ENCODE measurements at places on chromosomes 4 and X.

DNA sequence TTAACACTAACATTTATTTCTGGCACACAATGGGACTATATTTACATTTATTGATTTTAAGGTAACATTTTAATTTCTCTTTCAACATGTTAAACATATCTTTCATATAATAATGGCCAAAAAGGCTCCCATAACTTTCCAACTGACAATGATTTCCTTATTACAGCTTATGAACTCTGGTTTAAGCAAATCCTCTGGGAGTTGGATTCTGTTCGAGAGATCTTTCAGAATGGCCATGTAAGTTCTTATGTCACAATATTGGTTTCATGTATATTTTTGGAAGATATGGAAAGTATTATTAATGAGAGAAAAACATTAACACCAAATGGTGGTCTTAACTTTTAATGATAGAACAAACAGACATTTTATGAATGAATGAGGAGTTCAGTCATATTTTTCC lies 4.1 kb downstream of the TDO2 start:
- DNase-seq: no peak

DNA sequence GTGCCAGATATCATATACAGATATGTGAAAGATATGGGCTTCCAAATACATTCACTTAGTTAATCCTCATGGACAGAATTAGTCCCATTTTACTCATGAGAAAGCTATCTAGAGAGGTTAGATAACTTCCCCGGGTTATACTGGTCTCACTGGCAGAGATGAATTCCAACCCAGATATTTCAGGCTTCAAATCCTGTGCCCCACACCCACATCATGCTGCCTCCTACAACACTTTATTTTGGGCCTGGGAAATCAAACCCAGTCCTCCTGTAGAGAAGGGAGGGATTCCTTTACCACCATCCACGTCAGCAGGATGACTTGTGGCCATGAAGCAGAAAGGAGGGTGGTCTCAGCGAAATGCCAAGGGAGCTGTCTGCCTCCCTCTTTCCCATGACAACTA lies 113.8 kb downstream of the ATP10D start:
- DNase-seq: no peak

DNA sequence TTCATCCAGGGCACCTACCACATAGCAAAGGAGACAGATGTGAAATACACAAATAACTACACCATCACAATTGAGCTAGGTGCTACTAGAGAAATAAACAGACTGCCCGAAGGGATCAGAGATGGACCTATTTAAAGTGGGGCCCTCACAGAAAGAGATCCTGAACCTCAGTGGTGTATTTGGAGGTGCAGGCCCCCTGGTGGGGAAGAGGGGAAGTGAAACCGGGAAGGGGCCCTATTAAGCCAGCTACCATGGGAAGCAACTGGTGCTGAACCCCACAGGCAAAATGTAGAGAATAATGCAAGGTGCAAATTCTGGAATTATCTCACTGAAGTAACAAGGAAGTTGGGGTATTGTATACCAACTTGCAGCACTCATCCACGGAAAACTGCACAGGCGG lies 78.6 kb upstream of the FAM9A start:
- DNase-seq: no peak

- DNase-seq: no peak
Observed at GRCh38 chr4:2103843-2104547, 44.9 kb downstream of the NAT8L start.

DNA sequence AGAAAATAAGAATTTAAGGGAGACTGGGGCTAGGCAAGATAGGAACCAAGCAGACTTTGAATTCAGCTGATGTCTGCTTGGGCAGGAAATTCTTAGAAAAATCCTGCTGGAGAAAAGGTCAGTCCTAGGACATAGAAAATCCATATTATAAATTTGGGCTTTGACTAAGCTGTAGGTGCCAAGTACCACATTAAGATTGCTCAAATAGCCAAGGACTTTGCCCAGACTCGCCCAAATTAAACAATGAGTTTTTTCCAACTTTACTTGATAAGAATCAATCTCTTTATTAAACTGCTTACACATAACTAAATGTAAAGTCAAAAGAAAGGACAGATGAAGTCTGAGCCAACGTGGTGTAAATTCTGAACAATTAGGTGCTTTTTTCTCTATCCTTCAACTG lies 95.4 kb downstream of the FUNDC1 start:
- no peak for DNase-seq

DNA sequence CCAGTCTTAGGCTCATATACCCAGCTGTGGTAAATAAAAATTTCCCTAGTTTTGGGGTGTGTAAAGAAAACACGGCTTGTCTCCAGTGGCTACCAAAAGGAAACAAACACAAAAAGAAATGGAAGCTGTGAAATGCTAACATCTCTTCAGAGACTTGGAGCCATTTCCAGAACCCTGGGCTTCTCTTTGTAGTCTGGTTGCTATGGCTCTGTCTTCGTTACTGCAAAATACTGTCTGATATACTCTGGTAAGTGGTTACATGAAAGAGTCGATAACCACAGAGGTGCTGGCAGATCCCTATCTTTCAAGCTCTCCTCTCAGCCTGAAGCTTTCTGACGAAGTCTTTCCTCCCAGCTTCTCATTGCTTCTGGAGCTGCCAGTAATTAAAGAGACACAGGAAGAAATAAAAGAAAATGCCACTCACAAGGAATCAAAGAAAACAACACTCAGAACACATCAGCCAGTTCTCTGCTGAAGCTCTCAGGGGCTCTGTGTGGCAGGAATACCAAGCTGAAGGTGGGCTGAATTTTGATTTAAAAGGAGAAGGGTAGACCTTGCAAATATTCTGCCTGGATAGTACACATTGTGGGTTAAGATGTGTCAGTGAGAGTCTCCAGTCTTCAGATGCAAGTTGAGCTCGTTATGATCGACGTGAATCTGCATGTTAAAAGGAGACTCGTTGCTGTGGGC lies 107.6 kb upstream of the FAM9C start:
- no peak for DNase-seq

GRCh38 chr4:3746701-3747580 lies 19.2 kb upstream of the ADRA2C start:
- no peak for DNase-seq

DNA sequence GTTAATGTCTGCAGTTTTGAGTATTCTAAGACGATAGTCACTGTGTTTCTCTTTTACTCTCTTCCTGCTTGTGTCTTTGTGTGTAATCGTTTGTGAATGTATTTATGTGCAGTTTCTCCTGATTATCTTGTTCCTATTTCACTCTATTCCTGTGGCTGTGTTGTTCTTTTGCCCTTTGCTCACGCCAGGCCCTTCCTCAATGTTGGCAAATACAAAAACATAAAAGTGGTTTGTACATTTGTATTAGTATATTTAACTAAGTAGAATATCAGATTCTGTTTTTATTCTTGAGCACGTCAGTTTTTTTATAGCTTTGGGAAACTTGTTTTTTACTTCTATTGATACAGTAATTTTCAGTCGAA lies 107.6 kb upstream of the BMPR1B start:
- DNase-seq: no peak

- DNase-seq: no peak
Observed at GRCh38 chrX:21989384-21989783, 42.7 kb upstream of the PHEX start.

GRCh38 chr4:88623097-88623496 lies 30.8 kb downstream of the HERC3 start:
- no peak for DNase-seq

GRCh38 chr4:62324215-62324614 lies 1124.1 kb downstream of the ADGRL3 start:
- no peak for DNase-seq

DNA sequence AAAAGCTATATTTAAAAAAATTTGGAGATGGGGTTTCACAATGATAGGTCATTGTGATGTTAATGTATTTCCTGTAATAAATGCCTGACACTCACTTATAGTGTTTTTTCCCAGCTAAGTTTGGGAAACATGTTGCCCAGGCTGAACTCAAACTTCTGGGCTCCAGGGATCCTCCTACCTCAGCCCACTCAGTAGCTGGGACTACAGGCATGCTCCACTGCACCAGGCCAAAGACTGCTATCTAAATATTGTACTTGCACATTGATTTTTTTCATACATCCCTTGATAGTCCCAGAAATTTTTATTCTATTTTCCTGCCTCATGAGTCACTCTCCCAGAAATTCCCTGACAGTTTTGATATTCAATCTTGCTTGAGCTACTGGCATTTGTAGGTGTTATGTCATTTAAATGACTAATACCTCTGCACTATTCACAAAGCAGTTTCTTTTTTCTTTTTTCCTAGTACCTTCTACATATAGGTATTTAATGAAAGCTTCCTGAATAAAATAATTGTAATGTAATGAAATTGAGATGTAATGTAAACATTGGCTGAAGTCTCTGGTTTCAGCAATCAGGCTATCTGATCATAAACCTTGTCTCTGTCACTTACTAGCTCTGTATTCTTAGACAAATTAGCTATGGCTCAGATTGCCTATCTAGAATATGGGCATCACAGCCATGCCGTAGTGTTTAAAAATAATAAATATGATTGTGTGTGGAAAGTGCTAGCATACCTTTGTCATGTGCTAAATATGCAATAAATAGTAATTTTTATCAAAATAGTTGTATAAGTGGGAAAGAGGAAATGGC lies 1973.0 kb upstream of the AGA start:
- no peak for DNase-seq

Measured in DMS79 (cell line).